ENCODE measurements at places on chromosomes 4 and X.

- no peak for DNase-seq
Measured at GRCh38 chr4:121951521-121952110, at the start of gene TRPC3. TRPC3 (minus strand) TSS chr4:121952060; CDS start chr4:121951680, 380 bp downstream.

DNA sequence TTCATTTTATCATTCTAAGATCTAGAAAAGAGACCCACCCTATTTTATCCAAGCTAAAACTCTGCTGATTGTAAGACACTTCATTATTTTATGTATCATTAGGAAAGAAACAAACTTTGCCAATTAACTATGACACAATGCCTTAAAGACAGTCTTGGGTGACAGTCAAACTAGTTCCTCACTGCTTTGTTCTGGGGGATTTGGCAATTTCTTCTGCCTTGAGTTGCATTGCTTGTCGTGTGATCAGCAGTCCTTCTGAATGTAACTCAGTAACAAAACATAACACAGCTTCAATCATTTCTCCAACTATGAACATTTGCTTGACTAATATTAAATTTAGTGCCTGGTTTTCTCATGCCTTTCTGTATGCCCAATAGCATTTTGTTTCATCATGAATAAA lies 577.9 kb upstream of the DIPK2B start:
- no peak for DNase-seq

- DNase-seq, result no peak
Measured at GRCh38 chrX:54166915-54167314, 16.1 kb downstream of the FAM120C start.

GRCh38 chr4:2671267-2671895 lies 84.8 kb downstream of the TNIP2 start:
- peak; percentile 47 for DNase-seq

GRCh38 chr4:153191795-153192363 lies 12.4 kb upstream of the TRIM2 start:
- no peak for DNase-seq

GRCh38 chr4:135548711-135549110 lies 1347.1 kb upstream of the PABPC4L start:
- no peak for DNase-seq

DNA sequence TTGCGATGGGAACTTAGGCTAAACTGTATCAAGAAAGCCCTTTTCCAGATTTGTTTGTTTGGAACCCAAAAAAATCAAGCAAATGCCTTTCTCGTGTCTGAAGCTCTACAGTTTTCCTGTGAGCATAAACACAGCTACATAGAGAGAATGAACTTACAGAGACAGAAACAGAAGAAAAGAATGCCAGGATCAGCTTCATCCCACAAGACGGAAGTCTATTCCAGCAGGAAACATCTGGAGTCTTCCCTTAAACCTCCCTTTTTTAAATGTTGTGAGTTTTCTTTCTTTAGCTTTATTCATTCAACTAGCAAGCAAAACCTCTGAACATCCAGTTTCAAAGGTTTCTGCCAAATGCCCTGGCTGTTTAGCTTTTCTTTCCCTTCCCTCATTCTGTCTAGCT lies 32.6 kb upstream of the ZFP42 start:
- DNase-seq, result no peak

- DNase-seq, result no peak
Measured at GRCh38 chr4:42460043-42460442, 62.8 kb downstream of the SHISA3 start.

GRCh38 chr4:87077914-87078585 lies 142.4 kb downstream of the KLHL8 start:
- no peak for DNase-seq

- peak; percentile 59 for DNase-seq
Measured at GRCh38 chr4:189046642-189047041, 894.0 kb upstream of the FRG1 start.

DNA sequence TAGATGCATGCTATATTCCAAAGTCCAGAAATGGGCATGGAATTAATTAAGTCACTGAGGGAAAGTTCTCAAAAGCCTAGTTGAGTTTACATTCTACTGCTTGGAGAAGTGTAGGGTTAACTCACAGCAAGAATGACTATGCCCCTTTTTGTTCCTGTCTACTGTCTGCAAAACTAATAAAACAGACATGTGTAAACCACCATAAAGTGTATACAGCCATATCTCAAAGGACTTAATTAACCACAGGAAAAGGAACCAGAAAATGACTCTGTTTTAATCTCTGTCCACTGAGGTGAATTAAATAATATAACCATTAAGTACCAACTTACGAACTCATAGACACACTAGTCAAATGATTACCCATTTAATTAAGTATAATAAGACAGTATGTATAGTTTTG lies 84.9 kb downstream of the PRDM5 start:
- DNase-seq, result no peak

GRCh38 chrX:123121241-123121640 lies 62.8 kb upstream of the GRIA3 start:
- DNase-seq, result no peak

DNA sequence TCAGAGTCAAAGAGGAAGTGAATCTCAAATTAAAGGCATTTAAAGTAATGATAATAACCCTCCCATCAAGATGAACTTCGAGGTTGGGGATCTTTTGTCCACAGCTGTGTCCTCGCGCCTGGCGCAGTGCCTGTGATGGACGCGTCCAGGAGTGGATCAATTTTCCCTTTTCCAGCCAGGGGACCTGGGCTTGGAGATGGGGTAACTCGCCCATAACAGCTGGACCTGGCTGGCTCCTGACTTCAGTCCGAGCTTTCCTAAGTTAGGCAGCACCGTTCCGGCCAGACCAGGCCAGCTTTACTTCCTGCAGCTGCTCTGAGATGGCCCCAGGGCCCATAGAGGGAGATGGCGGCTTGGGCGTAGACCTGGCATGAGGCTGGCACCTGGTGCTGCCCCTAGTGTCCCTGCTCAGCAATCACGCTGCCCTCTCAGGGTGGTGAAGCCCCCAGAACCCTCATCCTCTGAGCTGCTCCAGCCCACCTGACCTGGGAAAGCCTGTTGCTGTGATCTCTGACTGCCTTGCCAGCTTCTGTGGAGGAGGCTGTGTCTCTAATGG lies 23.9 kb downstream of the ADRA2C start:
- DNase-seq, result no peak
